ENCODE measurements at places on chromosomes 7 and 10.

- no peak for DNase-seq
Measured at GRCh38 chr7:125154930-125155329, 225.3 kb upstream of the POT1 start.

DNA sequence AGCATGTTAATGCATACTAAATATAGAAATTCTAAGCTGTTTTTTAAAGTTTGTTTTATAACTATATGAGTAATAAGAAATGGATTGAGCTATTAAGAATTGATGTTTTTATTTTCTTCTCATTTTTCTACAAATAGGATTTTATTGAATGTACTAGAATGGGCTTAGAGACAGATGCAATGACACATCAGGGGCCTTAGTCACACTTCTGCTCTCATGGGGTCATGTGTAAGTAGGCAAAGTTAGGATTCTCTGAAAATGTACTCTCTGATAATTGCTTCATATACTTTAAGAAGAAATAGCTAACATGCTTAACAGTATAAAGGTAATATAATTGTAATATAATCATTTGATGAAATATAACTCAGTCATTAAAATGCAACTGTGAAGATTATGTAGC is 154.6 kb downstream of the ZNF438 start:
- DNase-seq, result no peak

GRCh38 chr7:125847692-125848091 is 918.1 kb upstream of the POT1 start:
- no peak for DNase-seq

DNA sequence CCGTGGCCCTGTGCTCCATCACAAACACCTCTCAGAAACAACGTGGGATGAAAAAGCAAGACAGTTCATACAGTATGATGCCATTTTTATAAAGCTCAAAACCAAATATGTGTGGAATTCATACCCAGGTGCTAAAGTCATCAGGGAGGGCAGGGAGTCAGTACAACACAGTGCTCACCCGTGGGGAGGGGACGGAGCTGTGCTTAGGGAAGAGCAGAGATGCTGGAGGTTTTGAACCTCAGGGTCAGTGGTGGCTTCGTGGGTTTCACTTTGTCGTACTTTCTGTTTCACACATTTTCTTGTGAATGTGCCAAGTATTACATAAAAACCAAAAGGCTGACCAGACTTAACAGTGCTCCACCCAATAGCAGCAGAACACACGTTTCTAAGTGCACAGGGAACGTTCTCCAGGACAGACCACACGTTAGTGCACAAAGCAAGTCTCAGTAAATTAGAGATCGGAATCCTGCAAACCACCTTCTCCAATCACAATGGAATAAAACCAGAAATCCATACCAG is 21.2 kb downstream of the ZMIZ2 start:
- no peak for DNase-seq

GRCh38 chr10:100175875-100176274 is 10.0 kb downstream of the ERLIN1 start:
- DNase-seq, result no peak

DNA sequence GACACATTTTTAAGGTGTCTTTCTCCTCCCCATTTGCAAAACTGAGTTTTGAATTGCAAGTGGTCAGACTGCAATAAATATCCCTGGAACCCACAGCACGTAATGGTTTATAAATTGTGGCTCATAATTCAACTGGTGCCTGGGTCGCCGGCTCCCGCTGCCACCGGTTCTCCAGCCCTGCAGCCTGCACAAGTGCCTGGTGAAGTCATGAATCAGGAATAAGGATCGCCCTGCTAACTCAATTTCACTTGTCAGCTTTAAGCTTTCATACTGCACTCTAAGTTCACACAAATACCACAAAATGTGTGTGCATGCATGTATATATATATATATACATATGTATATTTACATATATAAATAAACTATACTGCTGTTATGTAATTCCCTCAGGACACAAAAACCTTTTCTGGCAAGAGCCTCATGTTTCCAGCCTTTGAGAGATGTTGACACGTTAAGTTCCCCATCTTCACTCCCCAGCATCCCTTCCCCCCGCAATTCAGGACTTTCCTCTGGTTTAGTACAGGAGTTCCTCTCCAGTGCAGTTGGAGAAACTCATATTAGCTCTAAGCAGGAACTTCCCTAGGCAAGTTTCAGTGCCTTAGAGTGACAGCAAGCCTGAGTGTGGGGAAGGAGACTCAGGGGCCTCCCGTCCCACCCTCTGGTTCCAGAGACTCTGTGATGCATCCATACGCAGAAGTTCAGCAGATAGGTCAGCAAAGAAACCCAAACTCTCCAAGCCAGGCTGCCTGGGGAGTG is 129.2 kb upstream of the UNC5B start:
- no peak for DNase-seq

DNA sequence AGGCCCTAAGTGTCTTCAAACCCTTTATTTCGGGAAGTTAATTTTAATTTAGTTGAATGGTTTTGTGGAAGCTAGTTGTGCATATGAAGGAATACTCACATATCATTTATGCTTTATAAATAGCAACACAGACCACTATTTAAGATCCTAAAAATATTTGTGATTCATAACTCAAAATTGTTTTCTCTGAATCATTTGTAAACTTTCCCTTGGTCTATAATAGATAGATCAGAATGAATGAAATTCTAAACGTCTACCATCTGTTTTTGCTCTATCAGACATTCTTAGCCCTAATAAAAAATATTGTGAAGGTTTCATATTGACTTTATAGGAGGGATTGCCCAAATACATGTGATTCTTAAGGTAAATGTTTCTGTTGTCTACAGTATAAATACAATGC is 43.5 kb downstream of the LOXL4 start:
- DNase-seq, result no peak

GRCh38 chr10:78337646-78338391 is 304.2 kb downstream of the RPS24 start:
- no peak for DNase-seq

GRCh38 chr10:15735763-15736162 is 16.0 kb upstream of the ITGA8 start:
- DNase-seq, result no peak

DNA sequence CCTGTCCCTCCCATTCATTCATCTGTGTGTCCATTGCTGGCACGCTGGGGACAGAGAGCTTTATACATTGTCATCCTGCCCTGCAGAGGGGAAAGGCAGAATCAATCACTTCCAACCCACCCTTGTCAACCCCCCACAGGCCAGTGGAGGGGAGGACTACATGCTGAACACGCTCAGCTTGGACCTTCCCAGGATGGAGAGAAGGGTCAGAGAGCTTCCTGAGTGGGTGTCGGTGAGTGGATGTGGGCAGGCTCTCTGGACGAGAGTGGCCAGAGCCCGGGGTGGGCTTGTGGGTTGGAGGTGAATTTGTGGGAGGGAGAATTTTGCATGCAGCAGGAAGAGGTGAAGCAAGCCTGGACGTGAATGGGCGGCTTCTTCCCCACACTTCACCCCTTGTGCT is 93.9 kb downstream of the DNAJB6 start:
- no peak for DNase-seq

GRCh38 chr7:1779445-1779844 is 109.4 kb downstream of the ELFN1 start:
- DNase-seq, result no peak

DNA sequence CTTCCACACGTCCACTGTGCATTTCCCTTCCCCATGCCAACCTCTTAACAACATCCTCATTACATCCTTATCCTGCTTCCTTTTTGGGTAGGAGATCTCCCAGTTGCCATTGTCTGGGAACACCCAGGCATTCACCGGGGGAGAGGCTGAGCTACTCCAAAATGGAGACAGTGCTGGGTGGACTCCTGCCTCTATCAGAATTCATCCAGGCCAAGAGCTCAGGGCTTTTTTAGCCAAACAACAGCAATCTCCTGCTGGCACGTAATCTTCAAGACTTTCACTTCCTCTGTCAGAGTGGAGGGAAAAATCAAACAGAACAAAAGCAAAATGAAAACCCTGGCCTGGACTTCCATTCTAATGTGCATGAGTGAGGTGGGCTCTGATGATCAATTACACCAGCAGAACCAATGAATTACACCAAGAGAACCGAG is 245.0 kb downstream of the PRPF18 start:
- no peak for DNase-seq

- no peak for DNase-seq
Measured at GRCh38 chr10:75793848-75794247, 362.4 kb downstream of the LRMDA start.

GRCh38 chr10:18059826-18060559 is 80.2 kb upstream of the CACNB2 start:
- no peak for DNase-seq

DNA sequence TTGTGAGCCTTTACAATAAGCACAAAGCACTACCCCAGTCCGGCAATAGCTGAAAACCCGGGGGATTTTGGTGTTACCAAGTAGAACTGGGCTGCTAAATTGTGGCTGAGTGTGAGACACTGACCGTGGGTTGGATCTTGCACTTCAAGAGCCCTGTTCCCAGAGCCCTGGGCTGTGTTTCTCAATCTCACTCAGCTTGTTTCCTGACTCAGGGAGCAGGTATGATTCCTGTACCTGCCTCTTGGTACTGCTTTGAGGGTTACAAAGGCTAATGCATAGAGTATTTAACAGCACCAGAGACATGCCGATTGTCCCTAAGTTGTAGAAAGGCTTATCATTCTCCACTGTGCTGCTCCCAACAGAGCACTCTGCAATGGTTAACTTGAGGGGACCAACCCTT is 134.6 kb downstream of the TEX36 start:
- no peak for DNase-seq

DNA sequence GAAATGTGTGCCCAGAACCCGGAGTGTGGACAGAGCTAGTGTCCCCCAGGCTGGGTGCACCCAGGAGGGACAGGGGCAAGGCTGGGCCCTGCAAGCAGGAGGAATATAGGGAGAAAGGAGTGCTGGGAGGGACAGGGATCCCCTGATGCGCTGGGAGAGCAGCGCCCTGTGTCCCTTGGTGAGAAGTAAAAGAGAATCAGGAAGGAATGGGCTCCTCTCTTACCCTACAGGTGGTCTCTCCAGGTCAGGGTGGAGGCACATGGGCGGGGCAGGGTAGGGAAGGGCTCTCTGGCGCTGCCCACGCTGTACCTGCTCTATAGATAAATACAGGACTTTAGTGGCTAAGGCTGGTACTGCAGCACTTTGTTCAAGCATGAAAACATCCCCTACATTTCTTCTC is 753.8 kb downstream of the GRID1 start:
- DNase-seq, result no peak

DNA sequence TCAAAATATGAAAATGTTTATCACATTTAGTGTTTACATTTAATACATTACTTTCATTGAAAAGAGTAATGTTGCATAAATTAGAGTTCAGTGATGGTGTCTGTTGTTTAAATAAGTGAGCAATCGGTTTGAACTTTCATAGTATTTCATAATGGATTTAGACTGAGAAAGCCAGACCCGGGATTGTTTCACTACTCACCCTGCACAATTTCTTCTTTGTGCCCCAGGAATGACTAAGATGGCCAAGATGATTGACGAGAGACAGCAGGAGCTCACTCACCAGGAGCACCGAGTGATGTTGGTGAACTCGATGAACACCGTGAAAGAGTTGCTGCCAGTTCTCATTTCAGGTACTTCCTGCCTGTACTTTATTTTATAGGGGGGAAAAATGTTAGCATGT is 74.6 kb downstream of the VCL start:
- DNase-seq, result no peak
